Tibial nerve (tissue), 4 donors: ENCODE measurements at places on chromosomes 5 and 9.

- DNase-seq: no peak
- no peaks in the 10 kb centered on the region for H3K27me3 ChIP-seq
- H3K4me3 ChIP-seq: no peak overlapping the region
- no peaks in the 10 kb centered on the region for H3K36me3 ChIP-seq
- H3K4me1 ChIP-seq: peaks cover 12% of the 10 kb centered on the region
Measured at GRCh38 chr9:114169029-114169951, 14.0 kb downstream of the COL27A1 start.

- H3K4me1 ChIP-seq: no peaks in the 10 kb centered on the region
- no peaks in the 10 kb centered on the region for H3K27me3 ChIP-seq
- no peaks in the 10 kb centered on the region for H3K36me3 ChIP-seq
- H3K4me3 ChIP-seq: no peak overlapping the region
Measured at GRCh38 chr9:20636888-20637440, 14.7 kb upstream of the MLLT3 start.

- H3K27ac ChIP-seq: no peak overlapping the region
- no peaks in the 10 kb centered on the region for H3K36me3 ChIP-seq
- DNase-seq: no peak
- H3K4me1 ChIP-seq: no peaks in the 10 kb centered on the region
Measured at GRCh38 chr5:168062239-168062638, 229.2 kb upstream of the WWC1 start.

DNA sequence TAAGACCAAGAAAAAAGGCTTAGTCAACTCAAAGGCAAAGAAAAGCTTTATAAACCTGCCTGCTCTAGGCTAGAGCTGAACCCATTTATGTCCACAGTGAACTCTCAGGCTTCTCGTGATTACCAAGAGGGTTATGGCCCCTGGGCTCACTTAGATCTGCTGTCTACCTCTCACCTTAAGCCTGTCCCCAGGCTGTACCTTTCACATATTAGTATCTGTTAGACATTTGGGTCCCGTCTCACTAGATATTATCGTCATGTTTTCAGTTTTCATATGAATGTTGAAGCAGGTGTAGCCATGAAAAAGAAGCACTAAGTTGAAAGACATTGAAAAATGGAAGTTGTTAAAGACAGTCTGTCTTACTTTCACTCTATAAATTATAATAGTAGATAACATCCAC is 75.2 kb upstream of the COX7C start:
- H3K4me3 ChIP-seq: no peak overlapping the region
- no peaks in the 10 kb centered on the region for H3K36me3 ChIP-seq
- DNase-seq: no peak
- no peak overlapping the region for H3K27ac ChIP-seq

- H3K27ac ChIP-seq: no peak overlapping the region
- no peaks in the 10 kb centered on the region for H3K27me3 ChIP-seq
- H3K4me1 ChIP-seq: no peaks in the 10 kb centered on the region
- no peaks in the 10 kb centered on the region for H3K36me3 ChIP-seq
- DNase-seq: no peak
Measured at GRCh38 chr5:140946578-140946977, 19.7 kb upstream of the PCDHAC2 start.

- no peaks in the 10 kb centered on the region for H3K27me3 ChIP-seq
- no peak for DNase-seq
- no peak overlapping the region for H3K4me3 ChIP-seq
- no peaks in the 10 kb centered on the region for H3K4me1 ChIP-seq
- no peak overlapping the region for H3K27ac ChIP-seq
Measured at GRCh38 chr5:170736966-170737365, 46.6 kb upstream of the GABRP start.

DNA sequence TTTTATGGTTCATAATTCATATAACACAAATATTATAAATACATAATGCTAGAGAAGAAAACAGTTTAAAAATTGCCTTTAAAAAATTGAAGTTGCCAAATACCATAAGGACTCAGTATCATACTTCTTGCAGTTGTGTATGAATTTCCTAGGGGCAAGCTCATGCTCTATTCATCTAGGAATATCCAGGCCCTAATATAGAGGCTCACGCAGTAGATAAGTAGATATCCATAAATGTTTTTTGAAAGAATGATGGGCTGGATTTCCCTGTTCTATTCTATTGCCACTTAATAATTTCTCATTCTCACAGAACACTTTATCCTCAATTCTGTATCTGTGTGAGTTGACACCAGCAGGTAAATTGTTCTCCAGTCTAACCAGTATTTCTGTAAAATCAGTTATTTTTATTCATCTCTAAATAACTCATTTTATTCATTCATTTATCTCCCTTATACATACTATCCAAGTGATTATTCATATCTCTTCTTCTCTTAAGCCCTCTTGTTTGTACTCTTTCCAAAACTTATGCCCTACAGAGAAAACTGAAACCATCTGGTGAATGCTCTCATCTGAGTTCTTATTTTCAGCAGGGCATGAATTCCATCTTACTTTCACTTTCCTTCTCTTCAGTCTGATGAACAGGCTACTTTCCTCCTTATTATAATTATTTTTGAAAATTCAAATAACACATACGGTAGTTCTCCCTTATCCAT is 97.1 kb downstream of the SLC44A1 start:
- no peaks in the 10 kb centered on the region for H3K4me1 ChIP-seq
- H3K36me3 ChIP-seq: no peaks in the 10 kb centered on the region
- DNase-seq: no peak
- H3K27me3 ChIP-seq: no peaks in the 10 kb centered on the region
